ENCODE measurements at places on chromosomes 12 and 14.

- DNase-seq = no peak
These were observed 4.1 kb upstream of the LYZ start for GRCh38 chr12:69343885-69344612.

DNA sequence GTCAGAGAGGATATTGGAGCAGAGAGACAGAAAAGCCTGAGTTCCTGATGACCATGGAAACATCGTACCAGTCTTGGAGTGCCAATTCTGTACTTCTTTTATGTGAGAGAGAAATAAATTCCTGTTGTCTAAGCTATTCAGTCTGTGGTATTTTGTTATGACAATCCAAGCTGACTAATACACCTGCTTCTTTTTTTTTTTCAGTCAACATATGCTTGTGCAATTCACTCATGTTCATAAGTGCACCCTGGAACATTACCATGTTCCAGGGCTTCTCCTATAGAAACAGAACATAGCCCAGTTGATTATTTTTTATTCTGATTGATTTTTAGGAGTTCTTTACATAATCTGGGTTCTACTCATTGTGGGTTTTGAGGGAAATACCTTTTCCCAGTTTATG is 1.7 kb upstream of the CHPT1 start:
- no peak for DNase-seq

DNA sequence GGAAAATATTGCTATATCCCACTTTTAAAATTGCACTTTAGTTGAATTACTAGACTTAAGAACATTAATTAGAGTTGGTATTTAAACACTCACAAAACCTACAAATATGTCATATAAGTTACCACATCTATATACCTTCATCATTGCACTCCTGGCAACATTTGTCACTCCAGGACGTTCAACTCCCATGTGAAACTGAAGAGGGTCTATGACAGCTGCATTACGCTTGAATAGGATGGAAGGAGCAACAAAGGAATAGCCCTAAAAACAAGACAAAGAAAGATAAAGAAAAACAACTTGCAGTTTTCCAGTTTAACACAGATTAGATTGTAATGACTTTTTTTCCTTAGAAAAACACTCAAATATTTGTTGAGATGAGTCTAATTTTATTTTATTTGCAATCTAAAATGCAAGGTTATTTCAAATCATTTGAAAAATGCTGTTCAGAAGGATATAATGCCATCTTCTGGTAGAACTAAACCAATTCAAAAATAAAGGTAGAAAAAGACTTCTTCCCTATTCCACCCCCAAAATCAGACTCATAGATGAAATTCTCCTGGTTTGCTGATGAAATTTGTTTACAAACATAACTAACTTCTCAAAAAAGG is 84.3 kb upstream of the TTC7B start:
- DNase-seq = no peak

- DNase-seq = no peak
These were observed 10.8 kb downstream of the PLA2G1B start for GRCh38 chr12:120316798-120317223.

DNA sequence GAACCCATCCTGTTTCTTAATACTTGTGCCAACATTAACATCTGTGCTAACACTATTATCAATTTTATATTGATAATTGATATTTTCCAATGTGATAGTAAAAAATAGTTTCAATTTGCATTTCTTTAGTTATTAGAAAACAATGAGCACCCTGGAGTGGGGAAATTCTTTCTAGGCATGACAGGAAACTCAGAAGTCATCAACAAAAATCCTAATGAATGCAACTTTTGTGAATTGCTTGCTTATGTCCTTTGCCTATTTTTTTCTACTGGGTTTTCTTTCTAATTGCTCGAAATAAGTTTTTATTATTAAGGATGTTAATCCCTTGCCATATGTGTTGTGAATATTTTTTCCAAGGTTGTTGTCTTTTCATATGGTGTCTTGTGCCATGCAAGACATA is 18.1 kb upstream of the WDR20 start:
- DNase-seq = no peak

DNA sequence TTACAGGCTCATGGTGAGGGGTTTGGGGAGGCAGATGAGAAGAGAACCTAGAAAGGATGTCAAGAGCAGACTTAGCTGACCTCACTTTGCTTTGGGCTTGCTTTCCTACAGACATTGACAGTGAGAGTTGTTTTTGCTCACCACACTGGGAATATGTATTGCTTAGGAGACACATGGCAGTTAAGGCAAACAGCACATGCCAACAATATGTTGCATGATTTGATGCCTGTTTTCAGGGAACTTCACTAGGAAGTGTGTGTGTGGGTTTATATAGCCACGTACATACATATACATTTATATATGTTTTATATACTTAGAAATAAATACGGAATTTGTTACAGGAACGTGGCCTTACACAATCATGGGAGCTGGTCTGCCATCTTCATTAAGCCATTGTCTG is 346.1 kb downstream of the RGS6 start:
- no peak for DNase-seq

GRCh38 chr12:124185971-124186686 is 108.8 kb upstream of the RFLNA start:
- no peak for DNase-seq

DNA sequence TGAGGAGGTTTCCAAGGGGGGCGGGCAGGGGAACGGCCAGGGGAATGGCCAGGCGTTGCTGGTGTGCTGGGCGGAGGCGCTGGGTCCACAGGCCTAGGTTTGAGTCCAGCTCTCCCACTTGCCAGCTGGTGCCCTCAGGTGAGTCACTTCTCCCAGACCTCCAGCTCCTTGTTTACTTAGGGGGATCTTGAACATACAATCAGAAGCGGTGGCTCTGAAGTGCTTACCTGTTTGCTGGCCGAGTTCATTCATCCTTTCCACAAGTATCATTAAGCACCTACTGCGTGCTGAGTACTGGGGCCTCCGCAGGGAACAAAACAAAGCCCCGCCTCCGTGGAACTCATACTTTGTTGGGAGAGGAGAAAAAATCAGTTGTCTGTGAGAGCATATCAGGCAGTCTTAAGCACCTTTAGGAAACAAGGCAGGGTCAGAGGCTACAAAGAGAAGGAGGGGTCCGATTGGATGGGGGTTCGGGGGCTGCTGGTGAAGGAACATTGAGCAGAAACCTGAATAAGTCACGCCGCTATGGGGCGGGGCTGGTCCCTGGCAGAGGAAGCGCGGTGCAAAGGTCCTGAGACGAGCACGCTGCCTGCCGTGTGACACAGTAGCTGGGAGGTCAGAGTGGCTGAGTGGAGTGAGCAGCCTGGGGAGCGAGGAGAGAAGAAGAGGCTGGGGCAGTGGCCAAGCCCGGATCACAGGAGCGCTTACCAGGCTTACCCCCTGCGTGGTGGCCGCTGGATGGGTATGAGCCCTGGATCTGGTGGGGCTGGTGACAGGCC is 15.1 kb downstream of the MVK start:
- no peak for DNase-seq

GRCh38 chr12:52488736-52489135 is 4.3 kb downstream of the KRT6A start:
- no peak for DNase-seq

- DNase-seq = no peak
These were observed 114.2 kb upstream of the PLEKHA5 start for GRCh38 chr12:19015285-19015684.
